ENCODE measurements at places on chromosomes 13 and 19. TPM values are rescaled to one million over a fixed set of nuclear protein-coding genes. Genes with fewer than 3 reads are reported as not detected.

DNA sequence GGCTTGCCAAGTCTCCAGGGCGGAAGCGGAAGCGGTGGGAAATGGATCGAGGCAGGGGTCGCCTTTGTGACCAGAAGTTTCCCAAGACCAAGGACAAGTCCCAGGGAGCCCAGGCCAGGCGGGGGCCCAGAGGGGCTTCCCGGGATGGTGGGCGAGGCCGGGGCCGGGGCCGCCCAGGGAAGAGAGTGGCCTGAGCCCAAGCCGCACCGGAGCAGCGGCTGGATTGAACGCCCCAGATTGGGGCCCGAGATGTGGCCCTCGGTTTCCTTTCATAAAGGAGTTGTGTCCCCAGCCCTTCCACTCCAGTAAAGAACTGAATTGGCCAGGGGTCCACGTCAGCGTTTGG lies 548 bp upstream of the P2RY11 start:
- DNase-seq: no peak

GRCh38 chr13:50995854-50996253 lies 86.3 kb downstream of the RNASEH2B start:
- DNase-seq: no peak

GRCh38 chr19:56291867-56292266 lies 19.3 kb downstream of the EDDM13 start:
- no peak for DNase-seq

Gene NLRP5
- total RNA-seq: not detected

Gene CEP89
- total RNA-seq: 9.2 TPM

GRCh38 chr13:98226496-98226895 lies 49.4 kb upstream of the RNF113B start:
- no peak for DNase-seq

Gene ZNF492
- total RNA-seq: 0.12 TPM

DNA sequence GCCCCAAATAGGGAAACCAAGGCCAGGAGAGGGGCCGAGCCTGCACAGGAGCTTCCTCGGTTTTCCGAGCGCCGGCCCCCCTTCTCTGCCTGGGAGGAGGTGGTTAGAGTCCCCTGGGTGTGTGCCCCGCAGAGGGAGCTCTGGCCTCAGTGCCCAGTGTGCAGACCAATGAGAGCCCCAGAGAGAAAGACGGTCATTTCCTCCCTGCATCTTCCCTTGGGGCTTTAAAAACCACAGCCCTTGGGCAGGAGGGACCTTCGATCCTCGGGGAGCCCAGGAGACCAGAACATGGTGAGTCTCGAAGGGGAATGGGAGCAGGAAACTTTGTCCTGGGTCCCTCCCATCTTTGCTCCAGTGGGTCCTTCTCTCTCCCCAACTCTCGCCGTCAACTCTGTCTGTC lies at the start of gene C5AR1:
Gene C5AR1 (plus strand): TSS at position 254 of the 400 bp plus-strand sequence. CDS start 35 bp downstream, at position 289.
- DNase-seq: peak; percentile 59

GRCh38 chr19:53927739-53928138 lies 18.7 kb downstream of the CACNG7 start:
- peak; percentile 39 for DNase-seq

GRCh38 chr13:33147832-33148231 lies 131.6 kb downstream of the KL start:
- DNase-seq: no peak

Gene MAG
- total RNA-seq: not detected

- DNase-seq: no peak
These were observed 9.8 kb downstream of the AP1M1 start for GRCh38 chr19:16207490-16208025.

Gene DNASE2
- 19.2 TPM for total RNA-seq

GRCh38 chr13:76667551-76667950 lies 218.7 kb downstream of the KCTD12 start:
- DNase-seq: no peak

DNA sequence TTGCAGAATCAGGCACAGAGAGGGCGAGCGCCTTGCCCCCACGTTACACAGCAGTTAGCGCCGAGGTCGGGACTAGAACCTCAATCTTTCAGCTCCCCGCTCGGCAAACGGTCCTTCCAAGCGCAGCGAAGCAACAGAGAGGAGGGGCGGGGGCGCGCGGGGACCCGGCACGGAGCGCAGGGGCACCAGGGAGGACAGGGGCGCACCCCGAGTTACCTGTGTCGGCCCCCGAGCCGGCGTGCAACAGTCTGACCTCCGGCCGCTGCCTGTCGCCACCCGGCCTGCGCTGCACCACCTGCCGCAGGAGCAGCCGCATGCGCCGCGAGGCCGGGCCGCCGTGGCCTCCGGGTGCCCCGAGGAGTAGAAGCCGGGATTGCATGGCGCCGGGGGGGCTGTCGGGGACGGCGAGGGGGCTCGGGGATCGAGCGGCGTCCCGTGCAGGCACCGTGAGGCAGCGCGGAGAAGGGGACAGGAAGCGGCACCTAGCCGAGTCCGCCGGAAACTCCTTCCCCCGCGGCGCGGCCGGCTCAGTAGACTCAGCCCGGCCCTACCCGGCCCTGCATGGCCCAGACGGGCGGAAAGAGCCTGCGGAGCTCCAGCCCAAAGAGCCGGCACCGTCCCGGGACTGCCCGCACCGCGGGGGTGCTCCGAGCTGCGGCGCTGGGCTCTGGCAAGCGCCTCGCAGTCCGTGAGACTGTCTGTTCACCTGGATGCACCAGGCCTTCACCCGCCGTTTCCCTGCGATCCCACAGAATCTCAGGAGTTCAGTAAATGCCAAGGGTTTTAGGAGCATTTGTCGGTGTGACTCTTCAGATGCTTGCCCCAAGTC lies at the start of gene VWA8:
Gene VWA8 (minus strand): TSS at position 473 of the 829 bp plus-strand sequence. CDS start 94 bp downstream, at position 379.
- DNase-seq: peak; percentile 90

GRCh38 chr19:39502640-39503417 lies 4.1 kb downstream of the DLL3 start:
- DNase-seq: peak; percentile 79

DNA sequence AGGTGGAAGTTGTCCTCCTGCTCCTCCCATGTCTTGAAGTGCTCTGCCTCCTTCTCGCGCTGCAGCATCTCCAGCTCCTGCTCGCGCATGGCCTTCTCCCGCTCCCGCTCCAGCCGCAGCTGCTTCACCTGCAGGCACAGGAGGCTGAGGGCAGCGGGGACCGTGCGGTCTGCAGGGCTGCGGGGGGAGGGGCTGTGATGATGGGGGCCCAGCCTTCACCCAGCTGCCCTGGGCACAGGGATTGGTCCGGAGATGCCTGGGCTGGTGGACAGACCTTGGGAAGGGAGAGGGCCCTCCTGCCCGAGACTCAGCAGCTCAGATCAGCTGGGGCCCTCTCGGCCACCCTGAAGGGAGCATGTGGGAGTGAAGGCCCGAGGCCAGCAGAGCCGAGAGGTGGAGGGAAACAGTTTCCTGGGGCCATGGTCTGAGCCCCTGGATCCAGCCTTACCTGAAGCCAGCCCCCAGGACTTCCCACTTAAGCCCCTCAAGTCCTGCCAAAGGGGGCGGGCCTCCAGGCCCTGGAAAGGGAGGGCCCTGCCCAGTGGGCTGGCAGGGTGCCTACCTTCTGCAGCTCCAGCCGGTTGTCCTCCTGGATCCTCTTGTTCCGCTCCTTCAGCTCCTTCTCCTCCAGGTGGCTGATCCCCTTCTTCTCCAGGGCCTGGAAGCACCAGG lies 6.3 kb downstream of the CACTIN start:
- DNase-seq: no peak

Measured in left ventricle myocardium superior (tissue), 1 donor.